Nucleus accumbens (tissue), 56 donors: ENCODE measurements at places on chromosomes 1 and 21.
A peak's percentile ranks its signal among the peaks of the same experiment; 100 is the strongest.

DNA sequence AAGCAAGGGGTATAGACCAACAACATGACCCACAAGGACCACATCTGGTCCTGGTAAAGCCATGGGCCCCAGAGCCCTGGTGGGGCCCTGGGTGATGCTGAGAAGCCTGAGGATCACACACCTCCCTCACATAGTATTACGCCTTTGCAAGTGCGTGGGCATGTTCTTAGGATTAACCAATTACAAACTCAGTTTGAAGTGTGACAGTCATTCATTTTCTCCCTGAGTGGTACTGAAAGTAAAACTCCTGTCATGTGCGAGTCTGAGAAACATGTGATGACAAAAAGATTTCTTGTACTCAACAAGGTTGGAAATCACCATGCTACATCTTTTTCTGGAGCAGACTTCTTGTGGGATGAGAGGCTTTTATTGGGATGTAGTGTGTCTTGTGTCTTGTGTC lies 315.3 kb upstream of the DUSP10 start:
- no peak for DNase-seq

- no peak for DNase-seq
Measured at GRCh38 chr1:68103884-68104554, 53.6 kb upstream of the DIRAS3 start.

DNA sequence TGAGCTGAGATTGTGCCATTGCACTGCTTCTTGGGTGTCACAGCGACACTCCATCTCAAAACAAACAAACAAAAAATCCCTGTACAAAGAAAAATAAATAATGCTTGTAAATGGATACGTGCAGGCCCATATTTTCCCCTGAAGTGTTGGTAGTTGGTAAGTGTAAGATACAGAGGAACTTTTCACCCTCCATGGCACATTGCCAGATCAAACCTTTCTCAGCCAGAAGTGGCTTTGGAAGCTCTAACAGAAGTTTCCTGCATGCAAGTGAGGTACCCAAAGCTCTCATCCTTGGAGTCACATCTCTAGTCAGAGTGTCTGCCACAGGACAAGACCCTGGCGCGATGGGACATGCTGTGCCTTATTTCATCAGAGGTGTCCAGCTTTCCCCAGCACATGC lies 7.3 kb downstream of the NDUFV3 start:
- no peak for DNase-seq

DNA sequence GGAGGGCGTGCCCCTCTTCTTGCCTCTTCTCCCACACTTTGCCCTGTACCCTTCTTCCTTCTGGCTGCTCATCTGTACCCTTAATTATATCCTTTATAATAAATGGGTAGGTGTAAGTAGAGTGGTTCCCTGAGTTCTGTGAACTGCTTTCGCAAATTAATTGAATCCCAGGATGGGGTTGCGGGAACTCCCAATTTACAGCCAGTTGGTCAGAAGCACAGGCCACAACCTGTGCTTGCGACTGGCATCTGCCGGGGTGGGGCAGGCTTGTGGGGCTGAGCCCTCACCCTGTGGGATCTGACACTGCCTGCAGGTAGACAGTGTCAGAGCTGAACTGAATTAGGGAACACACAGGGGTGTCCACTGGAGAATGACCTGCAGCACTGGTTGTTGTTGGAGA lies 244.9 kb downstream of the KCNJ6 start:
- DNase-seq, result no peak

GRCh38 chr1:160308451-160309184 lies 23.7 kb upstream of the PEX19 start:
- no peak for DNase-seq

GRCh38 chr1:42173961-42174735 lies 9.6 kb upstream of the GUCA2A start:
- no peak for DNase-seq

DNA sequence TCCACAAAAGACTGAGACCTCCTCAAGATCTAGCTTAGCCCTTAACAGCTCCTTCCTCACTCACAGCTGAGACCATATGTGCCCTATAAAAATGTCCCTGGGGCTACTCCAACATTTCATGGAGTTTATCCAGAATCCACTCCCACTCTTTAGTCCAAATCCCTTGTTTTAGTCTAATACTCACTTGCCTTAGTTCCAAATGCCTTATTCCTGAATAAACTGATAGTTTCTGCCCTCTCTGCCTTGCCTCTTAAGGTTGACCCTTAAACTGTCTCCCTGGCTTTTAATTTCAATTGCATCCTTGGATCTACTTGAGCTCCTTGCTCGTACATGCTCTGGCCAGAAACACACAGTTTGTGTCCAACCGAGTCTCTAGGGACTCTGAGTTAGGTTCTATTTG lies 47.3 kb upstream of the LYPLAL1 start:
- no peak for DNase-seq

DNA sequence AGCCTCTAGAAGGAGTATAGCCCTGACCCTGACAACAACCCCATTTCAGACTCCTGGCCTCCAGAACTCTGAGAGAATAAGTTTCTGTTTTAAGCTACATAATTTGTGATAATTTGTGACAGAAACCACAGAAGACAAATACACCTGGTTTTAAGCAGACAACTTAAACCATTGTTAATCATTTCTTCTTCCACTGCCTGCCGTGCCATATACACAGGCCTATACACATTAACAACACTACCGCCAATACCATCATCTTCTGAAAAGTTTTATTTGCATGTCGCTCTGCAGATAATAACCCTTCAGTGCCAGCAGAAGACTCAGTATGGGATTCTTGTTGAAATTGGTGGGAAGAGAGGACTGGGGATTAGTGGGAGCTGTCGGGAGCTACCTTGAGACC lies 39.9 kb upstream of the KRTAP19-8 start:
- no peak for DNase-seq

DNA sequence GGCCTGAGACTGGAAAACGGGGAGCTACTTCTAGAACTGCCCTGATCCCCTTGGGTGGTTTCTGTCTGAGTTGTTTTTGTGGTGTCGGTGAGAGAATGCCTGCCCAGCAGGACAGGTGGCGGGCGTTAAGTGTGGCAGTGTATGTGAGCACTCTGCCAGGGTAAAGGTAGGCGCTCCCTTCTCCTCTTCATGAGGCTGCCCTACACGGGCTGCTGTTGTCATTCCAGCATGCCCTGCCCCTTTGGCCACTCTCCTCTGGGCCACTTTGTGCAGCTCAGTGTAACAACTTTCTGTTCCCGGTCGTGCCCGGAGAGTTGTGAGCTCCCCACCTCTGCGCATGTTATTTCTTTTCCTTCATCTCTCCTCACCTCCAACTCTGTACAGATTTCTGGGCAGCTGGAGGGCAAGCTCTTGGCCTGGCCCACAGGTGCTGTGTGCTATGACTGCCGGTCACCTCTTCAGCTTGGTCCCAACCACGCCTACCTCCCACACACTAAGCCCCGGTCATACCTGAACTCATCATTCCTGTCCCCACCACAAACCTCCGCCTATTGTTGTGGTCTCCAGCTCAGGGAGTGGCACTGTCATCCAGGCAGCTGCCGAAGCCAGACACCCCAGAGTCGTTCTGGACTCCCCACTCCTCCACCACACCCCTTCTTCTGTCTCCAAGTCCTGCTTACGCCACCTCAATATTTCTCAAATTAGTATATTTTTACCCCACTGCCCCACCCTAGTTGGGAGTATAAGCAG lies 69.0 kb downstream of the GADD45A start:
- DNase-seq, result no peak

GRCh38 chr1:10471411-10472219 lies 714 bp downstream of the DFFA start:
- DNase-seq, result no peak

DNA sequence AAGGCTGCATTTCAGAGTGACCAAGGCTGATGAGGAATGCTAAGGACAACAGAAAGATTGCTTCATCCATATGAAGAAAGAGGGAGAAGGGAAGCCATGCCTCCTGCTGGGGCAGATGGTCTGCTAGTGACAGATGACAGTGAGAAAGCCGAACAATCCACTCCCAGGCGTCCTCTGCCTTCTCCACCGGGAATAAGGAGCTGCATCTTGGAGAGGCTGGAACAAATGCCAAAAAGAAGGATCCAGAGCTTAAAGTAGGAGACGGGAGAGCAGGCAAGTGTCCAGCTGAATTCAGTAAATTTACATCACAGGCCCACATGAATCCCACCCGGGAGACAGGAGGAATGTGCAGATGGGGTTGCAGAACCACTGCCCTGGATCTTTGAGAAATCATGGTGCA lies 33.4 kb downstream of the DDX20 start:
- no peak for DNase-seq

DNA sequence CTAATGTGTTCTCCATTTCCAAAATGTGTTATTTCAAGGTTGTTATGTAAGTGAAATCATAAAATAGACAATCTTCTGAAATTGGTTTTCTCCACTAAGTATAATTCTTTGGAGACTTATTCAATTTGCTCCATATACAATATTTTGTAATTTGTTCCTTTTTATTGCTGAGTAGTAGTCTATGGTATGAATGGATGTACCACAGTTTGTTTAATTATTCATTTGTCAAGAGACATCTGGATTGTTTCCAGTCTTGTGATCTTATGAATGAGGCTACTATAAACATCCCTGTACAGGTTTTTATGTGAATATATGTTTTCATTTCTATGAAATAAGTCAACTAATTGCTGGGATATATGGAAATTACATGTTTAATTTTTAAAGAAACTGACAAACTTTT lies 652.6 kb upstream of the PLXNA2 start:
- no peak for DNase-seq

- no peak for DNase-seq
Measured at GRCh38 chr1:35844826-35845225, 37.0 kb downstream of the AGO4 start.

DNA sequence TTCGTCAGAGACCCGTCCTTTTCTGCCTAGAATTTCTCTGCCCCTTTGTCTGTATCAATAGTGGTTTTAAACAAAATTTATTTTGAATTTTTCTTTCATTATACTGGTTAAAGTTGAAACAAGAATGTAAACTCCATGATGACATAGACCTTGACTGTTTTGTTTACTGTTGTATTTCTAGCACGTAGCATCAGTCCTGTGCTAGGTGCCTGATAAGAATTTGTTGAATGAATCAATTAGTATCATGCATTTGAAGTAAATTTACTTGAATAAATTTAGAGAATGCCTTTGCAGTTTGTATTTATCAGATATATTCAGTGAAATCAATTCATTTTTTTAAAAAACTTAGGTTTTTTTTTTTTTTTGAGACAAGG lies 69.9 kb downstream of the EPB41 start:
- DNase-seq, result no peak

- no peak for DNase-seq
Measured at GRCh38 chr1:39481289-39481688, 10.1 kb upstream of the BMP8A start.

GRCh38 chr1:32362474-32363313 lies at the start of the genes FAM229A and TSSK3:
TSS of gene FAM229A (minus strand) at chr1:32362485. CDS start at chr1:32362091, 394 bp downstream.
TSS of gene TSSK3 (plus strand) at chr1:32362539. CDS start at chr1:32362702, 163 bp downstream.
- no peak for DNase-seq

DNA sequence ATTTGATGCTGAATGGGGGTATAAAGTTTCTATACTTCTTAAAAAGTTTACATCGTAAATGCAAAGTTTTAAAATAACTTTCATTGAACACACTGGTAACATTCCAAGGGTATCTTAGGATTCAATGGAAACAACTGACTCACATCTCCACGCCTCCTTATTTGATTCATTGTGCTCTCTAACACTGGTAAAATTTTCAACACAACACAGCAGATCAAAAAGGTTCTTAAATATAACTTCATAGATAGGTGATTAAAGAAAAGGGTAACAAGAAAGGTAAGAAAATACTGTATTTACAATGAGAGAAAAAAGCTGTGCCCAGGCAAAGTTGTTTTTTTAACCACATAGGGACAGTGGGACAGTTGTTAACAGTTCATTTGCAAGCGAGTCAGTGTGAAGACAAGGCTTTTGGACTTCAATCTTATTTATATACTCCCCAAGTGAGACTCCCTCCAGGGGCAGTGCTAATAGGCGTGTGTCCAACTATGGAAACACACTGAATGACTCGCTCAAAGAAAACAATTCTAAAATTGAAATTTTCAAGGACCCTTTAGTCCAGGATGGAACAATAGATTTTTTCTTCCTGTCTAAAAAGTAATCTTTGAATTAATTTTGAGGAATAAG lies 140.5 kb downstream of the TIAM1 start:
- no peak for DNase-seq

GRCh38 chr1:114082304-114082630 lies 71.4 kb downstream of the SYT6 start:
- no peak for DNase-seq

DNA sequence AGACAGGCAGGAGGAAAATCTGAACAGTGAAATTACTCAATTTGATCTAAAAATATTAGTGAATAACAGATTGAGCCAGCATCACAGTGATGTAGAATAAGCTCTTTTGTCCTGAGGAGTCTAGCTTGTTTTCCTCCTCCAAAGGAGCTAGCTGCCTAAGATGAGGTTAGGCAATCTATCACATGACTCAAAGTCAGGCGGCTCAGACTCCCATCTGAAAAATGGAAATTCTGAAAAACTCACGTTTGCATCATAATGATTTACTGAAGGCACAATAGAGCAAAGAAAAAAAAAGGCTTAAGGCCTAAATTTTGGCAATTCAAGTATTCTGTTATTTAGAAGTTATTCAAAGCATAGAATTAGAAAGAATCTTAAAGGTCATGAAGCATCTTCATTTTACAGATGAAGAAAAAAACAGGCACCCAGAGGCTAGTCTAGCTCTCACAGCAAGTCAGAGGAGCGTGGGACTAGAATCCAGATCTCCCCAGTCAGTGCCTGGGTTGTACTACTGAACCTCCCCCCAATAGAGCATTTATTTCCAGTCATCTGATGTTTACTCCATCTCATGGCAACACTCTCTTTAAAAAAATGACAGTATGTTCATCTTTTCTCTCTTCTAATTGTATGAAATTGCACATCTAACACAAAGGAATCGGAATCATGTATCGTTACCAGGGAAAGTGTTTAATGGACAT lies 62.5 kb upstream of the ATF3 start:
- DNase-seq, result peak; percentile 19

DNA sequence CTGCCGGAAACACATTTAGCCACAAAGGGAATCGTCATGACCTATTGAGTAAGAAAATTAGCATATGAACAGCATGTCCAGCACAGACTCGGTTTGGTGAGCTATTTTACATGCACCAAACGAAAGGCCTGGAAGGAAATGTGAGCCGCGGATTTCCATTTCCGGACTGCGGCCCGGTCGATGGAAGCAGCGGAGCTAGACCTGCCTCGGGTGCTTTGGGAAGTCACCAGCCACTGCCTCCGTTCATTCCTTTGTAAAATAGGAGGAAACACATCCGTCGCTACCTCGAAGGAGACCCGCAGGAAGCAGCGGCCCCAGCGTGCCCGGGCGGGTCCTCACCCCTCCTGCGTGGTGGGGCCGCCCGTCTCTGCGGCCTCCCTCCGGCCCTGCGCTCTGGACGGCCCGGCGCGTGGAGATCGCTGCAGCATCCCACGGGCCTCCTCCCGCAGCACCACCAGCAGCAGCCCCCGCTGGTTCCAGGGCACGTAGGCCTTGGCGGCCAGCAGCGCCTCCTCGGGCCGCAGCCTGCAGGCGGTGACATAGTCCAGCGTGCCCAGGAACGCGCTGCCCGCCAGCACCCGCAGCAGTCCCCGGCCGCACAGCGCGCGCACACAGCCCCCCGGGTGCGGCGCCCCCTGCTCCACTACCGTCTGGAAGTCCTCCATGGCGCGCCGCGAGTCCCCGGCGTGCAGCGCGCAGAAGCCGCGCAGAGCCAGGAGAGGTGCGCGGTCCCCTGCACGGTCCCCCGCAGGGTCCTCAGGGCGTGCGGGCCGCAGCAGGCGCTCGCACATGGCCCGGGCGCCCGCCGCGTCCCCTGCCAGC lies 12.1 kb downstream of the TTC34 start:
- DNase-seq, result no peak

GRCh38 chr1:52862666-52863458 lies 20.3 kb downstream of the ZYG11A start:
- no peak for DNase-seq

- DNase-seq, result no peak
Measured at GRCh38 chr1:39524591-39525365, 33.3 kb downstream of the BMP8A start.
